ENCODE measurements at places on chromosomes 12 and 14.

GRCh38 chr12:111260732-111261131 is 108.2 kb downstream of the PHETA1 start:
- DNase-seq: no peak

- no peak for DNase-seq
Observed at GRCh38 chr14:30462358-30462757, 96.6 kb upstream of the G2E3 start.

GRCh38 chr12:58034311-58034710 is 92.9 kb downstream of the ATP23 start:
- DNase-seq: no peak

- no peak for DNase-seq
Observed at GRCh38 chr12:99948370-99948769, 36.4 kb downstream of the ANKS1B start.

DNA sequence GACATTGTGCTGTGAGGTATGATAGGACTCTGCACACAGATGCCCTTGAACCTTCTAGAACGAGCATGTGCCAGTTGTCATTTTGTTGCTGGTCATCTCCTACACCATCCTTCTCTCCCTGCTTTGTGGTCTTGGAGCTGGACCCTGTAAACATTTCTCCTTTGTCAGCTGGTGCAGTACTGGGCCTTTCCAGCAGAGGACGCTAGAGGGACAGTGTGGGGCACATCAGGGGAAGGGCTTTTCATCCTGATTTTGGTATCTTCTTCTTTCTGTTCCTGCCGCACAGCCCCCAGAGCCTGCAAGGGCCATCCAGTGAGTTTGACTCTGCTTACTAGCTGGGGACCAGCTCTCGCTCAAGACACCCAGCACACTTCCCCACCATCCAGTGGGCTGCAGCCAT is 484.6 kb downstream of the AACS start:
- no peak for DNase-seq

DNA sequence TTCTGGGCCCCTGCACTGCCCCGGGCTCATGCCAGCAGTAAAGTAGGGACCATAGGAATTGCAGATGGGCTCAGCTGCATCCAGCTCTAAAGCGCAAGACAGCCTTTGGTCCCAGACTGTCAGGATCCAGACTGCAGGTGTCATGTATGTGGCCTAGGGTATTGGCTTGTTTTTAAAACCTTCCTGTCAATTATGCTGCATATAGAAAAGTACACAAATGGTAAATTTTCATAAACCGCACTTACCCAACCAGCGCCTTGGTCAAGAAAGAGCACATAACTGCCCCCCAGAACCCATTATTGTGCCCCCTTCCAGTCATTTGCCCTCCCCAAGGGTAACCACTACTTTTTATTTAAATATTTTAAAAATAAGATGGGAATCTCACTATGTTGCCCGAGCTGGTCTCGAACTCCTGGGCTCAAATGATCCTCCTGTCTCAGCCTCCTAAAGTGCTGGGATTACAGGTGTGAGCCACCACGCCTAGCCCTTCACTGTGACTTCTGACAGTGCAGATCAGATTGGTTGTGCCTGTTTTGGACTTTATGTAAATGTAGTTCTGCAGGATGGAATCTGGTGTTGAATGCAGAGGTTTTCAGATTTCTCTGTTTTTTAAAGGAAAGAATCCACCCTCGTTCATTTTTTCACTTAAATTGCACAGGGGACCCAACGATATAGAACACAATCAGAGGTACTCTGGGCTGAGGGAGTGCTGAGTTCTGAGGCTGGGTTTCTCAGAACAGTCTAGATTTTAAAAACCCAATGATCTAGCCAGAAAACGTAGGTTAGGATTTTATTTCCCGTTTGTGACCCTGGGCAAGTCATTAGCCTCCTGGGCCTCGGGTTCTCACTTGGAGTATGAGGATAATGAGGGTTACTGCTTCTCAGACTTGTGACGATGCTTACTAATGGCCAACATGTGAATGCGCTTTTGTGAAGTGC is 6.7 kb downstream of the NR4A1 start:
- DNase-seq: no peak

DNA sequence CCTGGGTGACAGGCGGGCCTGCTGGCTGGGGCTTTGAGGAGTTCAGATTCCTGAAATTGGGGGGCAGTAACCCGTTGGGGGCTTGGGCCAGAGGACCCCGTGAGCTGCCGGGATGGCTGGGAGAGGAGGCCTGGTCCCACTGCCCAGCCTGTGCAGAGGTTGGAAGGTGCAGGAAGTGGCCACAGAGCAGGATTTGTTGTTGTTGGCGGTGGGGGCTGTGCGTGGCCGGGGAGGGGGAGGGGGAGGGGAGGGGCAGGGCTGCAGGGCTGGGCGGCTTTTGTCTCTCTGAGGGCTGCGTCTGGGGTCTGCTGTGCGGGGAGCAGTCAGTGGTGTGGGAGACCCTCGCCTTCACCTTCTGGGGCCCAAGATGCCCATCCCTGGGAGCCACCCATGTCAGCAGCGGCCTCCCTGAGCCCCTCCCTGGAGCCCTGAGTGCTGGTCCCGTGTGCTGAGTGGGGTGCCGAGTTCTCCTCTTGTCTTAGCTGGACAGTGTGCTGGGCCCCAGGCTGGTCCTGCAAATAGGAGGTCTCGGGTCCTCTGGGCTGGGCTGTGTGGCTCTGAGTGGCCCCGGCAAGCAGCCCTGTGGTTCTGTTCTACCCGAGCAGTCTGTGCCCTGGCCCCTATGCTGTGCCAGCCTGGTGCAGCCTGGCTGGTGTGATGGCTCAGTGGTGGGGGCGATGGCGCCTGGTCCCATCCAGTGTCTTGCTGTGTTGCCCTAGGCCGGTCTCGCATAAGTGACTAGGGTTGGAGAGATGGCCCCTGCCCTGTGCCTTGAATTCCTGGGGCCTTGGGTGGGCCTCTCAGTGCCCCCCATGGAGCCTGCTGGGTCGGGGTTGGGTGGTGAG is 10.3 kb downstream of the KIF26A start:
- no peak for DNase-seq

DNA sequence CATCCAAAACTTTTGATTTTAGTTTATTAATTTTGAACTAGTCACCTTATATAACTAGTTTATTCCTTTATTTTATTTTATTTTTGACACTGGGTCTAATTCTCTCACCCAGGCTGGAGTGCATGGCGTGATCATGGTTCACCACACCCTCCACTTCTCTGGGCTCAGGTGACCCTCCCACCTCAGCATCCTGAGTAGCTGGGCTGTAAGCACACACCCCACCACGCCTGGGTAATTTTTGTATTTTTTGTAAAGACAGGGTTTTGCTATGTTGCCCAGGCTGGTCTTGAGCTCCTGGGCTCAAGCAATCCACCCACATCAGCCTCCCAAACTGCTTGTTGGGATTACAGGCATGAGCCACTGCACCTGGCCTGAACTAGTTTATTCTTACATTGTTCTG is 17.3 kb downstream of the PCNX1 start:
- no peak for DNase-seq

DNA sequence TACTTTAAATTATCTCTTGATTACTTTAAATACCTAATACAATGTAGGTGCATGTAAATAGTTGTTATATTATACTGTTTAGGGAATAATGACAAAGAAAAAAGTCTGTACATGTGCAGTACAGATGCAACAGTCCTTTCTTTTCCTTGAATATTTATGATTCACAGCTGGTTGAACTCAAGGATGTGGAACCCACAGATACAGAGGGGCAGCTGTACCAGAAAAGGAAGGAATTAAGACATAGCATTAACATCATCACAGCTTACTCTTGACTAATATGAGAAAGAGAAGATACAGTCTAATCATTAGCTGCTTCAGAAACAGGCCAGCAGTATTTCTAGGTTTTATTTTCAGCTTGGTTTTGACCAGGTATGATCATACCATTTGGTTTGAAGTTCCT is 34.7 kb upstream of the AP4S1 start:
- peak; percentile 55 for DNase-seq

DNA sequence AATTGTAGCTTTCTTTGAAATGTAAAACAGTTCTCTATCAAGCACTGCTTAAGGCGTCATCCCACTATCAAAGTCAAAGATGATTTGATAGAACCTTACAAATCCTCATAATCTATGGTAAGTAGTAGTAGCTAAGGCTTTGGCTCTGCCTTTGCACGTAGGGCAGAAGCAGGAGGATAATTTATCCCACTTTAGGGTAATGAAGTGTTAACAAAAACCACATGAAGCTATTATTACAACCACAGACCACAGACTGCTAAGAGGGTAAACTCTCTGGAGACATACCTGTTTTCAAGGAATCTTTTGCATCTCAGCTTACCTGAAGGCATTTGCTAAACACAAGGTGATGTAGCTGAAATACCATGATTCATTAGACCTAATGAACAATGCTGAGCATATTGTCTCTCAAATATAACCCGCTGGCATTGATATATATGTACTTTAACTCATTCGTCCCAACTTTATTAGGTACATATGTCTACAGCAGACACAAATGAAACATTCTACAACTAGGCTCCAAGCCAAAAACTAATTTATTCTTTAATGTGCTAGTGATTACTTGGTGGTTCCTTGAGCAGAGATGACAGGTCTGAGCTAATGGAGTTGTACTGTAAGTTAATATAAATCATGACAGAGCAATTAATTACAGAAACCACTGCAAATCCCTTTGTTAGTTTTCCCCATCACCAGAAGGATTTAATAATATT is 368.8 kb downstream of the ETNK1 start:
- no peak for DNase-seq

DNA sequence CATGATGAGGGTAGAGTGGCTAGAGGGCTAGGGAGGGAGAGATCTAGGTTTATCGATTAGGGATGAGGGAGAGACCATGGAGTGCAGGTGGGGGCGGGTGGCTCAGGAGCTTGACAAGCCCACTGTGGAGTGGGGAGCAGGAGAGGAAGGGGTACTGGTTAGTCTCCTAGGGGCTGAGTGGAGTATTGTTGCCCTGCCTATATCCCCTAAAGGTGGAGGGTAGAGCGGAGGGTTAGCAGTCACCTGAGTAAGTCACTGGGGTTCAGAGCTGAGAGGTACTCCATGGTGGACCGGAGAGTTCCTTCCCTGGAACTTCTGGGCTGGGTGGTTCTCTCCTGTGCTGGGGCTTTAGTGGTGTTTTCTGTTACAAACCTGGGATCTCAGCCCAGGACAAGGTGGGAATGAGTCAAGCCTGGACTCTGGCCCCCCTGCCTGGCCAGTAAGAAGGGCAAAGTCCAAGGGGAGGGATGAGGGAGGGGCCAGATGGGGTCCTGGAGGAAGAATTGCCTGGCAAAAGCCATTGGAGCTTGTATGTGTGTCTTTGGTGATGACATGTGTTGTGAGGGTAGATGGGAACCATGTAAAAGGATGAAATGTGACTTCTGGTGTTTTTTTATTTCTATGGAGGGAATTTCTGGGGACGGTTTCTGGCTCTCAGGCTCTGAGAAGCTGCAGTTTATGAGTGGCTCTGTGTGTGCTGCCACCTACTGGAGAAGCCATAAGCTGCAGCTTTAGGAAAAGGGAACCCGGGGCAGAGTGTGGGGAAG is at the start of gene CIDEB:
Gene CIDEB, minus strand, starts transcription at position 403 of the 767 bp plus-strand sequence. Its CDS starts 119 bp downstream, at position 284.
- peak; percentile 52 for DNase-seq

DNA sequence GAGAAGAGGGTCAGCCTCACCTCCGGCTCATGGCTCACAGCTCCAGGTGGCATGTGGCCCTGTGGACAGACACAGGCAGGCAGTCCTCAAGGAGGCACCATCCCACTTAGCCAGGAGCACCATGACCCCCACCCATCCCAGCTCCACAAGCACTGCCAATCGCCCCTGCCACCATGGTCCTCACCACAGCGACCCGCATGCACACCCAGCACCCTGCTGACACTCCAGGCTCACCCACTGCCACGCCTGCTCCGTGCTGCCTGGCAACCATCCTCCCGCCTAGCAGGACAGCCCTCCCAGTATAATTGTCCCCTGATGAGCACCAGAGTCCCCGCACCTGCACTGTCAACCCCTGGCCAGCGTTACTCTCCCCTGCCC is 50.9 kb downstream of the TRPV4 start:
- no peak for DNase-seq

DNA sequence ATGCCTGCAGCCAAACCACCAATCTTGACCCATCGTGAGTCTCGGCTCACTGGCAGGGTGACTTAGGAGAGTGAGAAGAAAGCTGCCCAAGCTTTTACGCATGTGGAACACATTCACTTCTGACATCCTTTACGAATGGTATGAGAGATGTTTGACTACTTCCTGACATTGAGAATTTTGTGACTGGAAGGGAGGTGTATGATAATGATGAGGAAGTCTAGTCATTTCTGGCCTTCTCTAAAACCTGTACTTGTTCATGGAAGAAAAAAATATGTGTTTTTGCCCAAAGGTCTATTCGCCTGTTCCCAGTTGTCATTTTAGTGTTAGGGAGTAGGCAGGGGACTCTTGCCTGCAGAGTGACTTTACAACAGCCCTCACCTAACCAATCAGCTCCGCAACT is 227.2 kb upstream of the ATP2B1 start:
- DNase-seq: no peak

GRCh38 chr12:110312581-110313360 is 31.7 kb downstream of the ATP2A2 start:
- DNase-seq: peak; percentile 29

DNA sequence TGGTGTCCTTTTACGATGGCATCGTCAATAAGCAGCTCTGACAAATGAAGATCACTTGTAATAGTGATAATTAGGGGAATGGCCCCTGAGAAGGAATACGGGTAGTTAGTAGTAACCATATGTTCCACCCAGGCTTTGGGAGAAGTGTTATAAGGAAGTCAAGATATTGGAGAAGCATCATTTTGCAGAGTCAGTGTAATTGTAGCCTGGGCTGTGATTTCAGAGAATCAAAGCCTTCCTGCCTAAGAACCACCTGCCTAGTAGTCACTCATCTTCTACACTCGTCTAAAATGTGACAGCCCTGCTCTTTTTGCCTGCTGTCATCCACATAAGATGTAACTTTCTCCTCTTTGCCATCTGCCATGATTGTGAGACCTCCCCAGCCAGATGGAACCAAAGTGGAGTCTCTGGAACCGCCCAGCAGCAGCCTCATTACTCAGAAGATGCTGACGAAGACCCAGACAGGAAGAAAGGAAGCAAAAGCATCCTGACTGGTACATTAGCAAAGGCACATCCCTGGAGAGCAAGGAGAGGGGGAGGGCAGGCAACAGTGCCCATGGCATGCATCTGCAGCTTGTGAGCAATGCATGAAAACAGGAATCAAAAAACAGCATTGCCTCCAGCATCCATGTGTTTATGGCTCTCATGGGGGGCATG is 12.6 kb upstream of the EDDM3A start:
- DNase-seq: no peak

GRCh38 chr12:78407722-78408121 is 456.9 kb upstream of the SYT1 start:
- DNase-seq: no peak

Data from bone marrow (tissue), 2 donors.